ENCODE measurements at places on chromosomes 11 and 22. TPM values are rescaled to one million over a fixed set of nuclear protein-coding genes. Genes with fewer than 3 reads are reported as not detected.
A peak's percentile ranks its signal among the peaks of the same experiment; 100 is the strongest.

DNA sequence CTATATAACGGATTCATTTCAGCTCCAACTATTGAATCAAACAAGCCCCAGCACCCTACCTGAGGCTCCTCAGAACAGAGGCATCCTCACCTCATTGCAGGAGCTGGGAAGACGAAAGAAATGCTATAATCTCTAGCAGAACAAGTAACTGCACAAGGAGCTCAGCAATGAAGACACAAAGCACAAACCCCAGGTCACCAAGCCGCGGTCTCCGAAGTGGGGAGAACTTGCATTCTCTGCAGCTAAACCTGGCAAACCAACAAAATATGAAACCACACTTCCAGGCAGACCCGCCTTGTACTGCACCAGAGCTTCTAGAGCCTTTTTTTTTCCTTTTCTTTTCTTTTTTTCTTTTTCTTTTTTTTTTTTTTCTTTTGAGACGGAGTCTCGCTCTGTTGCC lies 21.8 kb upstream of the CD5 start:
- DNase-seq, result no peak

- DNase-seq, result no peak
Measured at GRCh38 chr11:125325196-125325595, 160.6 kb downstream of the PKNOX2 start.

GRCh38 chr11:2269601-2270321 lies 627 bp downstream of the ASCL2 start:
- peak; percentile 60 for DNase-seq

Gene MPEG1
- 13.5 TPM for total RNA-seq

Measured in mucosa of gallbladder (tissue), 1 donor.